ENCODE measurements at places on chromosomes 4 and X.

GRCh38 chr4:6495736-6496135, 23.3 kb upstream of the PPP2R2C start:
- no peak for DNase-seq

DNA sequence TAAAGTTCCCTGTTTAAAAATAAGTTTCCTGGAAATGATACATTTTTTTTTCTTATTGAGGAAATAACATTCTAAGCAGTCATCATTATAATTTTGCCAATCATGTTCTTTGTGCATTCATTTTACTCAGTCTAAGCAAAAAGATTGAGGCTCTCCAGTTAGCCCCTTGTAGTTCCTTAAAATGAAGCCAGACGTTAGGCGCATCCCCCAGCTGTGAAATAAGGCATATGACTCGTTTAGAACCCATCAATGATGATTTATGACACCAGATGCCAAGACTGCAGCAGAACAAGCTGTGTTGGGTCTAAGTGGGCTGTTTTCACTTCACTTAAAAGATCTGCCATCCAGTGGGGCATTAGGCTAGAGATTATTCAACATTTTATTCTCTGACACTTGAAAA, 17.0 kb downstream of the PDGFC start:
- no peak for DNase-seq

DNA sequence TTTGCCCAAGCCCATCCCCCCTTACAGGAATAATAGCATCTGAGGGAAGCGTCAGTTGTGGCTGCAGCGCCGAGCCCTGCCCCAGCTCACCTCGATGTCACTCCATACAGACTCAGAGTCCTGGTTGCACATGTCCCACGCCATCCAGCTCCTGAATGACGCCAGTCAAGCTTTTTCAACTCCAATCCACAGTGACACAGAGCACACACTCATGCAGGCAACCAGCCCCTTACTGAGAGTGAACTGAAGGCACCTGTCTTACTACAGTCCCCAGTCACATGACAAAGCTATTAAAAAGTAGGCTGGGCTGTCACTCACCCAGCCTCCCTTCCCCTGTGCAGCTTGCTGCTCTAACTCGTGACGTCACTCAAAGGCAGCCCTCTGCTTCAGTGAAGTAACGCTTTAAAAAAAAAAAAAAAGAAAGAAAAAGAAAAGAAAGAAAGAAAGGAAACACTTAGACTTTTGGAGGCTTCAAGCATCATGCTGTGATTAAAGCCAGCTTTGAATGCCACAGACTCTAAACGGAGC, at the start of gene PPARGC1A:
TSS of gene PPARGC1A (minus strand) at position 234 of the 528 bp plus-strand sequence. CDS start at position 144, 90 bp downstream.
- no peak for DNase-seq

GRCh38 chr4:53532521-53532920, 58.8 kb downstream of the LNX1 start:
- DNase-seq, result no peak

DNA sequence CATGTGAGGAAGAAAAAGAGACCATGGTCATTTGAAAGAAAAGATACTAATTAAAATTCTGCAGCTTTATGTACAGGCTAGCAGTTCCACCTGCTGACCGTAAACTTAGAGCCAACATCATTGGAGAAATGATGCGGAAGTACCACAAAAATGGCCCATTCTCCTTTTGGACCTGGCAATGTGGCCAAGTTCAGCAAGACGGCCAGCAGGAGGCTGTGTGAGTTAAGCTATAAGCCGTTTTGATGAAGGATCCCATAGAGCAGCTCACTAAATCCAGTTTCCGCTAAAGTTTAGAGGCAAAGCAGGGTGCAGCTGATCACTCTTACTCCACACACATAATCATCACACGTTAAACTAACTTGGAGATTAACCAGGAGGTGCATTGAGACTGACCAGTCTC, 133.8 kb downstream of the LDB2 start:
- no peak for DNase-seq

GRCh38 chrX:153875391-153876111, 10.4 kb downstream of the L1CAM start:
- DNase-seq, result no peak

DNA sequence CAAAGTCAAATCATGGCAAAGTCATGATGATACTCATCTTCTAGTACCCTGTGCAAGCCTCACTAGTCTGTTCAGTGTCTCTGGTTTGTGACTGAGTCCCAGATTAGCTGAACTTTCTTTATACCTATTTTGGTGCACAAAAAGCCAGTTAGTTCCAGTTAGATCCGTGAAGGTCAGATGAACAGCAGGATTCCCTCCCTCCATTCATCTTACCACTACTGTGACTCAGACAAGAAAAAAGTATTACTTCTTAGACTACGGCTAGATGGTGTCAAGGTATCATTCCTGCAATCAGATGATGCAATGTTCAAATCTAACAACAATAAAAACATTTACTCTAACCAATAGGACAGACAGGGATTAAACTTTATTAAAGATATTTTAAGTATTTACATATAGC, 30.4 kb downstream of the ARHGEF6 start:
- no peak for DNase-seq

DNA sequence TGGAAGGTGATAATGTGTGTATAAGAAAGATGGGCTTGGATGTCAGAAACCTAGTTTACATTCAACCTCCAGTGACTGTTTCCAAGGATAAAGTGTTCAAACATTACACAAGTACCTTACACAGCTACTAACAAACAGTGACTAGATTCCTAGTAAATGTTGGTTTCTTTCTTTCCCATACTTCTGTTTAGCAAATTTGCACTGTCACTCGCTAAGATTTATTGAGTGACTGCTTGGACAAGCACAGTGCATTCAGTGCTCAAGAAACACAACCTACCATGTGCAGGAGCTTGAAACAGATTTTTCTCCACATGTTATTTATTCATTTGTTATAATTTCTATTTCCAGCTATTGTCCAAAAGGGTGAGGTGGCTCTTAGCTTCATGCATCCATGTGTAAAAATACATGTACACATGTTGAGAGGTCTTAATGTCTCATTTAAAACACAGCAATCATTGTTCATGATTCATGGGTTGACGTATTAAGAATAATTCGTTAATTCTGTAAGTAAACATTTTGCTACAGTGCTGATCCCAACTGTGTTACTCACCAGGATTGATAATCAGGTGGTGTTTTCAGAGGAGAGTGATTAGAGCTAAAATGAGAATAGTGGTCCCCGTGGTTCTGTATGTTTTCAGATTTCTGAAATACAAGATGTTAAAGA, 153.0 kb downstream of the DCLK2 start:
- no peak for DNase-seq

DNA sequence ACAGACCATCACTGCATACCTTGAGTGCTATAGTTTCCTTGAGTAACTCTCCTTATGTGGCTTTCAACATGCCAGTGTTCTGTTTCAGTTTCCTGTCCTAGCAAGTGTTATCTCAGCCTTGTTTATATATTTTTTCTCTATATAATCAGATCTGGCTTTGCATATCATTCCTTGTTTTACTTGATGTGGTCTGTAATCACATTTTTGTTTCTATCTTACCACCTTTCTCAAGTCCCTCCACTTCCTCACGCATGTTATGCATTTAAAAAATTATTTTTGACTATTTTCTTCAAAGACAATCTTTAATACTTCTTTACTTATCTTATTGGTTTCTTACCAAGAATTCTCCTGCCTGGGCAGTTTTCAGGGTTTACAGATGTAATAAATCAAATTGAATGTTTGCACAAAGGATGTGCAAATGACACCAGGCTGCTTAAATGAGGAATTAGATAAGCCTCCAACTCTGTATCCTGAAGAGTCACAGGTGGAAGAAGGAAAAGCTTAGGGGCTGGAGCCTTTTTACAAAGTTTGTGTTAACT, 351.2 kb downstream of the BMPR1B start:
- DNase-seq, result no peak

DNA sequence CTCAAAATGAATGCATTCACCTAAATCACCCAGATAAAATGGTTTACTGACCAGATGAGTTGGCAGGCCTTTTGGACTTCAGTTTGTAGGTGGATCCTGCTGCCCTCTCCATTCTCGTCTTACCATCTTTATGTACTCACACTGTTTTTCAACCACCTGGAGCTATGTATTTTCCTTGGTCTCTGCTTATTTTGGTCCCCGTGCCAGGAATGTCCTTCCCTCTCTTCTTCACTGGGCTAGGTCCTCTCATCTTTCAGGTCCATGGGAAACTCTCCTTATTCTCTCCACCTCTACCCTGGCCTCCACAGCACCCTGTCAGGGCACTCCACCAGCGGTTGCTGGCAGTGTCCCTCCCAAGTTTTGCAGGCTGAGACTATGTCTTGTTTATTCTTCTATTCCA, 2.6 kb downstream of the GPRIN3 start:
- DNase-seq, result no peak

GRCh38 chr4:59700651-59701050, 1499.5 kb upstream of the ADGRL3 start:
- DNase-seq, result no peak

DNA sequence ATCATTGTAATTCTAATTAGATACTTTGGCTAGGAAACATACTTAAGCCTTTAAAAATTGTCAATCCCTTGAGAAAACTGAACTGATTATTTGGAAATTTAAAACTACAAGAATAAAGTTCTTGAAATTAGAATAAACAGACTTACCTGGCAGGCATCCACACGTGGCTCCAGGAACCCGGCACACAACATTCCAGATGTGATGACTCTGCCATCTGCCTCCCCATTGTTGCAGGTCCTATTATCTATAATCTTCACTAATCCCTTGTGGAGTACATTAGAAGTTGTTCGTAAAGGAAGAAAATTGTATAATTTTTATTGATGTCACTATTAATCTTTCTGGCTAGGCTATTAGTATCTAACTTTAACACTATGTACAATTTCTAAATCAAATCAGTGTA, 16.2 kb upstream of the GNRHR start:
- DNase-seq, result no peak

DNA sequence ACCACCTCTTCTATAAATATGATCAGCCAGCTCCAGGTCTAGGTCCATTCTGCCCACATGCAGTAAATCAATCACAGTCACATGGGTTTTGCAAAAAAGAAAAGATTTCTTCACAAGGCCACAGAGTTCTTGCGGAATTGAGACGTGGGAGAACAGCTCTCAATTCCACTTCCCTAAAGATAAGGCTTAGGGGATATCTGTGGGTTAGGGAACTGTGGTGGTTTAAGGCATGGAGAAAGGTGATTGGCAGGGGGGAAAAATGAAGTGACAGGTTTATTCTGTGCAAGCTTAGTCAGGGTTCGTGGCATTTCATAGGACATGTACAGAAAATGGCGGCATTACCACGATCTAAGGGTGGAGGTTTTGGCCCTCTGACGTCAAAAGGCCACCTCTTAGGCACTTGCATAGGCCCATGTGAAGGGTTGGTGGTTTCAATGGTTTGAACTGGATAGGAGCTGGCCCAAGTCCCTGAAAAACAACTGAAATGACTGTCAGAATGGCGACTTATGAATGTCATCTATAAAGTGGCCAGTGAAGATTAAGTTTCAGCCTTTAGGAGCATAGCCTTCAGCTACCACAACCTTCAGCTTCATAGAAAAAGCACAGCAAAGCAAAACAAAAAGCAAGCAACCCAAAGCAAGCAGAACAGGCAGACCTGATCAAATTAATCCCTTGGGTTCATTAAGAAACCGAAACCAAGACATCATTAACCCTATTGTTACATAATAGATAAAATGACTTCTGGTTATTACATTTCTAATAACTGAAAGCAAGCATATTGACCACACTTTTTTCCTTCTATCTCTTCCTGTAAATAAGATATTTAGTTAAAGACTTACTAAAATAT, 289.8 kb upstream of the SFRP2 start:
- no peak for DNase-seq

GRCh38 chr4:55125087-55125721, at the start of gene KDR:
Gene KDR, minus strand, starts transcription at chr4:55125595. Its CDS starts 302 bp downstream, at chr4:55125293.
- no peak for DNase-seq

DNA sequence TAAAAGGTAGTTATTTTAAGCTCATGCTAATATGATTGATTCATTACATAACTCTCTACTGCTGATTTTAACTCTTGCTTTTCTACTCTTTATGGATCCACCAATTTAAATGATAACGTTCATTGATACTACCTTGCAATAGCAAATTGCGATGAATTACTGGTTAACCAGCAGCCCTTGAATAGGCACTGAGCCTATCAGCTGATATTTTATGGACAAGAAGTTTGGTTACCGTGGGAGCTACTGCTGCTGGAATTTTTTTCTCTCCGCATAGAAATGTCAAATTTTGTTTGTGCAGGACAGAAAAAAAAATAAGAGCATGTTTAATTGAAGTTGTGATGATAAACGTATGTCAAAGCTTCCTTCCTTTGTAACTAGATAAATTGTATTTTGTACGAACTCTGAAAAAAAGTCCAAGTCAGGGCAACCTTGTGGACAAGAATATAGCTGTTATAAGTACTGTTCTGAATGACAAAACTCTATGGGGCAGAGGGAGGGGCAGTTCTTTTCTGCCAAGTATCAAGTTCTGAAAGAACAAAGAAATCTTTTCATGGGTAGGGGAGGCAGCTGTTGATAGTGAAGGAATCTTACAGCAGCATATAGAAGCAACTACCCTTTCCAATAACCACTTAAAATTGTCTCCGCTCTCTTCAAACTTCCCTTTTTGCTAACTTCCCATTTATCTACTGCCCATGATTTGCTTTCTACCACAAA, 434.9 kb upstream of the PABPC4L start:
- DNase-seq, result no peak

- DNase-seq, result no peak
Measured at GRCh38 chrX:120464411-120464810, 4.7 kb downstream of the LAMP2 start.

- DNase-seq, result peak; percentile 55
Measured at GRCh38 chr4:159227984-159228383, 125.1 kb downstream of the RAPGEF2 start.

GRCh38 chr4:182261651-182262223, 18.5 kb downstream of the TENM3 start:
- no peak for DNase-seq

DNA sequence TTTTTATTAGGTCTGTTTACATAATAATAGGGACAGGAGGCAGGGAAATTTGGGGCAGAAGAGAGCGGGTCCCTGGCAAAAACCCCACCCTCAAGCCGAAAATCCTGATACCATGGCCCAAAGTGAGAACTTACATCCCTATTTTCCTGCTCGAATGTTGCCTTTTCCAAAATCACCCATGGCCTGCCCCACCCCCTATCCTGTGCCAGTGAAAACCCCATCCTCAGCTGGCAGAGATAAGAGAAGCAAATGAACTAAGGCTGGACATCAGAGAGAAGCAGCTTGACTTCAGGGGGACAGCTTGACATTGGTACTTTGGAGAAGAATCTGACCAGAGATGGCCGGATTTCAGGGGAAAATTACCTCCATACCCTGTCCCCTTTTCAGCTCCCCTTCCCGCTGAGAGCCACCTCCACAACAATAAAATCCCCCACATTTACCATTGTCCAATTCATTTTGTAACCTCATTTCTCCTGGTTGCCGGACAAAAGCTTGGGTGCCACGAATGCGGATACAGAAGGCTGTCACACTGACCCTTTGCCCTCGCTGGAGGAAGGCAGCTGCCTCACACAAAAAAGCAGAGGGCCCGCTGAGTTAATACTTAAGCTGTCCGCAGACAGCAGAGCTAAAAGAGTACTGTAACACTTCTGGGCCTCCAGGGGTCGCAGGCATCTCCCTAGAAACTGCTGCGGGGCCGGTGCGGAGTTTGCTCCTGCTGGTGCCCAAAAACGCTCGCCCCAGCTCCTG, 196.2 kb downstream of the SNCA start:
- DNase-seq, result no peak
